ENCODE measurements at places on chromosomes 1 and 21.
A peak's percentile ranks its signal among the peaks of the same experiment; 100 is the strongest.

- no peak for DNase-seq
These were observed 22.1 kb downstream of the ZBTB17 start for GRCh38 chr1:15953791-15954241.

- DNase-seq, result no peak
These were observed 43.0 kb upstream of the TARS2 start for GRCh38 chr1:150444232-150444631.

- DNase-seq, result peak; percentile 24
These were observed 111.9 kb upstream of the L1TD1 start for GRCh38 chr1:62082456-62083363.

- DNase-seq, result no peak
These were observed 17.7 kb downstream of the PTPRC start for GRCh38 chr1:198656500-198656932.

GRCh38 chr21:14120091-14120734, 90.5 kb downstream of the LIPI start:
- DNase-seq, result no peak
